Renal cortical epithelial cell (primary cell): ENCODE measurements at places on chromosomes 1 and 21.

GRCh38 chr1:25079048-25079447 is 149.0 kb upstream of the RUNX3 start:
- DNase-seq: no peak

GRCh38 chr21:32320726-32321125 is 22.1 kb downstream of the MRAP start:
- no peak for DNase-seq

- no peak for DNase-seq
Measured at GRCh38 chr1:153793973-153794615, 18.9 kb downstream of the SLC27A3 start.

- no peak for DNase-seq
Measured at GRCh38 chr1:239308701-239309333, 77.6 kb upstream of the CHRM3 start.

GRCh38 chr1:8914466-8914865 is 31.2 kb upstream of the CA6 start:
- DNase-seq: no peak

GRCh38 chr1:83026745-83027144 is 972.2 kb downstream of the TTLL7 start:
- peak; percentile 7 for DNase-seq

DNA sequence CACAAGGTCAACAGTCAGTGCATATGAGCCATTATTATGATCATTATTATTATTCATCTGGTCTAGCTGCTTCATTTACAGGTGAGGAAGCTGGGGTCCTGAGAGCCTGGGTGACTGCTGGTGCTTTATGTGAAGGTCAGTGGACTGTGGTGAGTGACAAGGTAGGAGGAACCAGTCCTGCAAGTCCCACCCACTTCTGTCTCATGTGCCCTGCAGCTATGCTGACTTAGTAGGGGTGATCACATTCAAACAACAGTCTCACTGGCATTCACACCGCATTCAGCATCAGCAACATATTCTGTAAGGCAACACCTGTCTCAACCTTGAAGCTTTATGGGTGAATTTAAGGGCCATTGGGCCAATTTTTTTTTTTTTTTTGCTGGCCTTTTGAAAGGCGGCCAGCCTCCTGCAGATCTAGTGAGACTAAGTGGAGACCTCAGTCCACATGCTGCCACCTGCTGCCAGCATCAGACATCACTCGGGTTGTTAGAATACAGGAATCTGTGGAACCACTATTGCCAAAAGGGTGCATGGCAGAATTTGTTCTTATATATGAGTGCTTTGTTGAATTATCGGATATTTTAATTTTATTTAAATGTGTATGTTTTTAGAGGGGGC is 59.9 kb upstream of the CACNA1E start:
- peak; percentile 49 for DNase-seq

GRCh38 chr1:2443277-2444137 is 31.1 kb upstream of the PEX10 start:
- DNase-seq: no peak

DNA sequence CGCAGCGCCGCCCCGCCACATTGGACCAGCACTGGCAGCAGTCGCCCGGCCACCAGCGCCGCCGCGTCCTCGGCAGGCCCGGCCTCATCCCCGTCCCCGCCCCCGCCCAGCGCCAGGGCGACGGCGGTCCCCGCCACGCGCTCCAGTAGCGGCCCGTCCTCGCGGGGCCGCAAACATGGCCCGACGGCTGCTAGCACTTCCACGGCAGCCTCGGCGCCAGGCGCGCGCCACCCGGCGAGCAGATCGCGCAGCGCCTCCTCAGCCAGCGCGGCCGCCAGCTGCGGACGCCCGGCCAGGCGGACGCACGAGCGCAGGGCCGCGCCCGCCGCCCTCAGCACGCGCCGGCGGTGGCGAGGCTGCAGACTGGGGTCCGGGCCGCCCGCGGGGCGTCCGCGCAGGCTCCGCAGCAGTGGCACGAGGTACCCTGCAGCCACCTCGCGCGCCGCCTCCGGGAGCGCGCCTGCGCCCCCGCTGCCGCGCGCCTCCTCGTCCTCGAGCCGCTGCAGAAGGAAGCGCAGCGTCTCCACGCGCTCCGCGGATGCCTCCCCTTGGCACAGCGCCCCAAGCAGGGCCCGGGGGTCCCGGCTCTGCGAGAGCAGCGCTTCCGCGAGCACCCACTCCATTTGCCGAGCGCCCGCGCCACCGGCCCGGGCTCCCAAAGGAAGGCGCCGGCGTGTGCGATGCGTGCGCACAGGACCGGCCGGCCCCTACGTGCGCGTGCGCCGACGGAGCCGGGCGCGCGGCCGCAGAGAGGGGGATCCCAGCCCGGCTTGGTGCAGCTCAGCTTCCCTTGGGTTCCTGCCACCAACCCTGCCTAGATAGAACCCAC is at the start of gene TARBP1:
Gene TARBP1 (minus strand): TSS at position 699 of the 829 bp plus-strand sequence. CDS start 76 bp downstream, at position 623.
- peak; percentile 24 for DNase-seq

DNA sequence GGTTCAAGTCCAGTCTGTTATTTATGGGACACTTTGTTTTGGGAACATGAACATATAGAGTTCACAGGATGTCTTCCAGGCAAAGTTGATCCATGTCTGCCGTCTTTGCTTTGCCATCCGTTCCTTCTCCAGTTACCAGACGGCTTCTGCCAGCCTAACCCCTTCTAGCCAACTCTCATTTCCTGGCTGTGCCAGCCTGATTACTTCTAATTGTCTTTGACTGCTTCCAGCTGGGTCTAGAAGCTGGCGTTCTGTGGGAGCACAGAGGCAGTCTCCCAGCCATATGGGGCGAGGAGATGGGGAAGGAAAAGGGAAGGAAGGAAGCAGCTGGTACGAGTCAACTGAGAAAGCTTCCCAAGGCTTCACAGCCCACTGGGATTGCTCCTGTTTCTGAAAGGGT is 3.1 kb upstream of the HUNK start:
- no peak for DNase-seq

- DNase-seq: no peak
Measured at GRCh38 chr1:222454782-222455181, 93.1 kb downstream of the HHIPL2 start.

- peak; percentile 1 for DNase-seq
Measured at GRCh38 chr1:164440232-164440631, 118.8 kb upstream of the PBX1 start.

GRCh38 chr1:184576822-184577221 is 177.8 kb downstream of the EDEM3 start:
- DNase-seq: no peak

GRCh38 chr1:155174324-155175280 is 953 bp downstream of the TRIM46 start:
- DNase-seq: no peak

DNA sequence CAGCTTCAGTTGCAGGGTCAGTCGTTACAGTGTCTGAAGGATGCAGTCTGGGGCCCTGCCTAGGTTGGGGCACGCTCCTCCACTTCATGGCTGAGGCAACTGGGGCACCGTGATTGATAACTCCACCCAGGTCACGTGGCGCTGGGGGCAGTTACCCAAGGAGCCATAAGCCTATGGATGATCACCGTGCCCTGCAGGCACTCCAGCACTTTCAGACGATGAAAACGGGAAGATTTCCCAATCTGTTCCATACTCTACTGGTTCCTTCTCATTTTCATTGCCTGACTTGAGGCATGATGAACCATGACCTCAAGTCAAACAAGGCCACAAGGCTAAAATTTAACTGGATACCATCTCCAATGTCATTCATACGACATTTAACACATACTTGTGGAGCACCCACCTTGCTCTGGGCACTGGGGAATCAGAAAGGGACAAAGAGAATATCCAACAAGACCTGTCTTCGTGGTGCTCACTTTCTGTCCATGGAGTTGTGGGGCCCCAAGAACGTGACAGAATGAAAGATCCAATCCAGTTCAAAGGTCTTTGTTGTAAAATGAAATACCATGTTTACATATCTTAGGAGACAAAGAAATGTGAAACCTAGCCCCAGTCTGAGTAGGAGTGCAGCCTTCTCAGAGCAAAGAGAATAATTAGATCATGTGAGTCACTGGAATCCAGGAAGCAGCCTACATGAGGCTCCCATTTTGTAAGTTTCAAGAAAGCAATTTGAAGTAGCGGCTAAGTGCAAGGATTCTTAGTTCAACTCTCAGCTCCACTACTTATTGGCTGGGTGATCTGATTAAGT is 39.4 kb upstream of the SPOCD1 start:
- peak; percentile 81 for DNase-seq

- DNase-seq: no peak
Measured at GRCh38 chr1:53127546-53127945, 14.9 kb downstream of the SLC1A7 start.

DNA sequence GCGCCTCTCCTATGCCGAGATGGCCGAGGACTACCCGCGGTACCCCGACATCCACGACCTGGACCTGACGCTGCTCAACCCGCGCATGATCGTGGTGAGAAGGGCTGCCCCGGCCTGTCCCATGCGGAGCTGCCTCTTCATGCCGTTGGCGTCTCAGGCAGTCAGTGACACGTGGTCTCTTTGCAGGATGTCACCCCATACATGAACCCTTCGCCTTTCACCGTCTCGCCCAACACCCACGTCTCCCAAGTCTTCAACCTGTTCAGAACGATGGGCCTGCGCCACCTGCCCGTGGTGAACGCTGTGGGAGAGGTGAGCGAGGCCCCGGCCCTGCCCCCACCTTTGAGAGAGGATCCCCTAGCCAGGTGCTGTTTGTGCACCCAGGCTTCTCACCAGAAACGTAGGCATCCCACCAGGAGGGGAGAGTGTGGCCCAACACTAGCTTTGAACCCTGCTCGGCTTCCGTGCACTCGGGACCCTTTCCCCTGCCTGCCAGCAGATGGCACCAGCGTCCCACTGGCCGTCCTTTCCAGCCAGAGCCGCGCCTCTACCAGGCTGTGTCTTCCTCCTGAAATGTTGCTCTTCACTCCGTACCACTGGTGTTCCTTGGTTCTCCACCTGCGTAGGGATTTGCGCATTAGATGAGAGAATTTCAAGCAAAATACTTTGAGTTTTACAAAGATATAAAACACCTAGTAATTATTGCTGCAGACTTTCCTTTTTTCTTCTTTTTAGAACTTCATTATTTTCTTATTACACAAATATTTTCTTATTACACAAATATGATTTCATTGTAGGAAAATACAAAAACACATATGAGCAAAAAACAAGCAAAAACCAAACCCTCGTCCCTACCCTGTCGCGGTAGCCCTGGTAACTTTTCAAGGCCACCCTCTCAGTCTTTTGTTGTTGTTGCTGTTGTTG is 9.0 kb downstream of the NPPA start:
- peak; percentile 21 for DNase-seq

DNA sequence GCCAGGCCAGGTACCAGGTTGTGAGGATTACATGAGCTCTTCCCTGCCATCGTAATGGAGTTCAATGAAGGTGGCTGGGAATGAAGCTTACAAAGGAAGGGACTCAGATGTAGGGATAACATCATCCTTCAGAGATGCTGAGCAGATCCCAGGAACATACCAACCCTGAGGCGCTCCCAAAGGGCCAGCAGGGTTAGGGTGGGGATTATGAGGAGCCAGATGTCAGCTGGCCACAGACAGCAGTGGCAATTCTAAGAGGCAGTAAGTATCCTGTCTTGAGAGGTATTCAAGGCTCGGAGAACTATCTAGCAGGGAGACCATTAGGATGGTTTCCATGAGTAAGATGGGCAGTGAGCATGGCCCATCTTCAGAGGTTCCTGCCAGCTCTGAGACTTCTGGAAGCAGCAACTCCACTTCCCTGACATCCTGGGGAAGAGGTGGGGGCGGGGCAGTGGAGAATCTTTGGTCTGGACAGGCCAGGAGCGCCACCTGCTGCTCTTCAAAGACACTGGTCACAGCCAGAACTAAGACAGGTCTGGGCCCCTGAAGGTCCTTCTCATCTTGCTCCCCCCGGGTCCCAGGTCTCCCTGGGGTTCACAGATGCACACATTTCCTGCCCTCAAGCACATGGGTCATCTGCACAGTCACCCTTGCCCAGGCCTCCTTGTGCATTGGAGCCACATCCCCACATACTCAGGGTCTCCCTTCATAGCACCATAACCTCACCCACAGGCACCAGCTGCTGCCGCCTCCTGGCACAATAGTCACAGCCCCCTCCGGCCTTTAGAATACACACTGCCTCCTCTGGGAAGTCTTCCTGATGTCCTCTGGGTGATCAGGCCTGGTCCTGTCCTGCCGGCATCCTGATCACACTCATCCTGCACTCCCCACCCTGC is 2.7 kb upstream of the SDC3 start:
- DNase-seq: peak; percentile 69
